CD4-positive, alpha-beta T cell treated with Interleukin-1 beta for 1 hour (primary cell): ENCODE measurements at places on chromosomes 7 and 10.

GRCh38 chr10:6778992-6779701 is 199.1 kb upstream of the PRKCQ start:
- DNase-seq = no peak

DNA sequence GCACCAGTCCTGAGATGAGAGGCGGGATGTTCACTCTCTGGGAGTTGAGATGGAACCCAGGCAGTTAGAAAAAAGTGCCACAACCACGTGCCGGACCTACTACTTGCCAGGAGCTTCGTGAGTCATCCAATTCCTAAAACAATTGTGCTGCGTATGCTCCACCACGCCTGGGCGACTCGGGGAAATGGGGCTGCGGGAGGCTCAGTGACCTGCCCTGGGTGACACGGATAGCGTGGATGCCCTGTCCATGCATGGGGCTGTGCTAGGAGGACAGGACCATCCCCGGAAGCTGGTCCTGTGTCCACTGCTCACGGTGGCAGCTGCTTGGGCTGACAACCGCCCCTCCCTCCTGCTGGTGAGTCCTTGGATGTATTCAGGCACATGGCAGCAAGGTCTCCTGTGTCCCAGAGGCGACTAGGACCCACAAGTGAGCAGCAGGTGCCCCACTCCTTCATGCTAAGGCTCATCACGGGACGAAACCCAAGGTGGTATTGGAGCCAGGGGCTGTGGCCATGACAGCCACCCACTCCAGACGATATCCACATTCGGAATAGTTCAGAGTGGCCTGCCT is 90.4 kb downstream of the BMS1 start:
- no peak for DNase-seq

DNA sequence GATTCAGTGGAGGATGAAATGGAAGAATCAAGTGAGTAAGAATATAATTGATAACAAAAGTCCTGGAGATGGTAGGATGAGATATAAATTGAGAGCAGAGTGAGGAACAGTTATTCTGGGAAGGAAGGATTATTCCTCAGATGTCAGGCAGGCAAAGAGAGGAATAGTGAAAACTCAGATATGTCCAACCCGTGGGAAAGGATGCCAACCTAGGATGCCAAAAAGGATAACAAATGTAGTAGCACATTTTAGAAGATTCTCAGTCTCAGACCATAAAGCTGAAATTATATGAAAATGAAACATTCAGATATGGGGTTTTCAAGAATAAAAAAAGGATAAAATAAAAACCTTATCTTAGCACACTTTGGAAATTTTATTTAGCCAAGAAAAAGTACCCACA is 131.1 kb downstream of the SEMA3C start:
- DNase-seq = no peak

GRCh38 chr10:2980791-2981360 is 86.5 kb upstream of the PFKP start:
- no peak for DNase-seq

DNA sequence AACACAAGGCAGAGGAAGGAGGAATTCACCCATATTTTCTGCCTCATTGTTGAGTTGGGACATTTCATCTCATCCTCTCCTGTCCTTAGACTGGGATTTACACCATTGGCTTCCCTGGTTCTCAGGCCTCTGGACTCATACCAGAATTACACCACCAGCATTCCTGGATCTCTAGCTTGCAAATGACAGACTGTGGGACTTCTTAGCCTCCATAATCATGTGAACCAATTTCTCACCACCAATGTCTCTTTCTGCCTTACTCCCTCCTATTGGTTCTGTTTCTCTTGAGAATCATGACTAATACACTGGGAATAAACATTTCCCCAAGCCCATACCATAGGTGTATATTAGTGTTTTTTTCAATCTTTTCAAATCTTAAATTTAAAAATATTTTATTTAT is 2.9 kb upstream of the ZNF33A start:
- no peak for DNase-seq

DNA sequence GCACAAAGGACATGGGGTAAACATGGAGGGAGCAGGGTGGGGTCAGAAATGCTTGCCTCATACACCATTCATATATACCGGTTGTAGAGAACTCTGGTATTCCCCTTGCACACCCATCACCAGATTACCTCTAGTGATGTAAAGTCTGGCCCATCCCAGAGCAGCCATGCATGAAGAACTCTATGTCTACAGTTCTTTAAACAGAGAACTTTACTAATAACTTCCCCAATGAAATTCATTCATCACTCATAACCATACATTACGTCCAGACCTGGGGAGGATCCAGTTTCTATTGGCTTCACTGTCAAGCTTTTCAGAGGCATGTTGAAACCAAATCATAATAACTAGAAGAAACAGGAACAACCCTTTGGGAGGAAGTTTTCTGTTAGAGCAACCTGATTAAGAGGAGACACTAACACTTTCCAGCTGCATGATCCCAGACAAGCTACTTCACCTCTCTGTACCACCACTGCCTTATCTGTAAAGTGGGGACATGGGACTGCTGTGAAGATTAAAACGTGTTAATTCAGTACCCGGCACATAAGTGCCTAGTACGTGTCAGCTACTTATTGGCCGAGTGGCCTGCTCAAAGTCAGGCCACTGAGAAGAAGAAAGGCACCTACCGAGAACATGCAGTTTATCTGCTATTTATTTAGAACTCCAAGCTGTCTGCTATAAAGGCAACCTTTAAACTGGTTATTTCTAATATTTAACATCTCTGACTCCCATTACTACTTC is 59.7 kb downstream of the IGF2BP3 start:
- DNase-seq = no peak

- no peak for DNase-seq
These were observed 81.0 kb upstream of the STK17A start for GRCh38 chr7:43501870-43502269.

DNA sequence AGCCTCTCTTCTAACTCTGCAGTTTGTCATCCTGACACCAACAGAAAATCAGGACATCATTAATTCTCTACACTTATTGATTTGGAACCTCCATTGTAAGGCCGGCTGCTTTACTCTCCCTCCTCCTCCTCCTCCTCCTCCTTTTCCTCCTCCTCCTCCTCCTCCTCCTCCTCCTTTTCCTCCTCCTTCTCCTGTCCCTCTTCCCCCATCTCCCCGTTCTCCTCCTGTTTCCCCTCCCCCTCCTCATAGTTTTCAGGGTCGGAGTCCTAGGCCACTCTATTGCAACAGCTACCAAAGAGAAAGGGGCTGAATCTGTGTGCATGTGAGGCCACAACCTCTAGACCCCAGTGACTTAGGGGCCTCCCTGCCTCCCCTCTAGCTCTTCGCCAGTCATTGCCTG is 136.1 kb downstream of the HECW1 start:
- no peak for DNase-seq

DNA sequence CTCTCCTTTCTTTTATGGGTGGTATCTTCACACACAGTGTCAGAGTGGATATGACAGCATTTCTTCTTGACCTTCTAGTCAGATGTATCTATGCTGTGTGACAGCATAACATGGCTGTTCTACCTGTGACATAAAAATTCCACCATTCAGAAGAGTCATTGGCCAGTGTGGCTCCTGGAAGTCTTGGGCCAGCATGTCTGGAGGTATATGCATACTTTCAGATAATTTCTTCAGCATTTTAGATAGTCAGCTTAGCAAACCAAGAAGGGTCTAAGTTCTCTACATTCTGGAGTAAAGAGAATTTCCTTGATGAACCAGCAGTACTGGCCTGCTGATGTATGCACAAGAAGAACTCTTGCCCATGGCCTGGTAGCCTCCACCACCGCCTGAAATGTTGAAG is 179.3 kb downstream of the BMPER start:
- DNase-seq = no peak

DNA sequence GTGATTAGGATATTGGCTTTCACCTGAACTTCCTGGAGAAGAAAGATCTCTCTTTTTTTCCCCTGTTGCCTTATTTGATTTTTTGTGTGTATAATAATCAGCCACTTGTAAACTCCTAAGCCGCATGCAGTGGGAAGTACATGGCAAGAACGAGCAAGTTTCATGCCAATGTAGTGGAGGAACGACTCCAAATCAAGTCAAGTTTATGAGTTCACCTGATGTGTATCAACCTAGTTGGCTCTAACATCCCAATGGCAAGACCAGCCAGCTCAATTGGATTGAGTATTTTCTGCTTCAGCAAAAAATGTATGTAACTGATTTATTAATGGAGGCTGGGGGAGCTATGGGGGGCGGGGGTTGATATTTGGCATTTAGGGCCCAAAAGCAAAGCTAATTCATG is 65.5 kb upstream of the LYZL1 start:
- no peak for DNase-seq

- DNase-seq = no peak
These were observed 176.5 kb upstream of the CCZ1B start for GRCh38 chr7:7002418-7003062.

DNA sequence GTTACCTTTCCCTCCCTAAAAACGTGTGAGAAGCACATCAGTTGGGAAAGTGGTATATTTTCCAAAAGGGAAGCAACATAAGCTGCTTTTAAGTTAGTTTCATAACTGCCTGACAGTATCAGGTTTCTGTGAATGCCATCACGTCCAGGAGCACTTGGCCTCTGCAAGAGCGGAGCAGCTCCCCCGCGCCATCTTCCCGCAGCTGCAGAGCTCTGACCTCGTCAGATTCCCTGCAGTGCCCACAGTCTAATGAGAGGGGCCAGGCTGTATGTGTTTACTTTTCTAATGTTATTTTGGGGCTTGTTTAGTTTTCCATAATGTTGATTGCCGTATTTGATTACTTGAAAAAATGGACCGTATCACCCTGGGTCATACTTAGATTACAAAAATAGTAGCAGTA is 74.2 kb downstream of the MGMT start:
- no peak for DNase-seq

DNA sequence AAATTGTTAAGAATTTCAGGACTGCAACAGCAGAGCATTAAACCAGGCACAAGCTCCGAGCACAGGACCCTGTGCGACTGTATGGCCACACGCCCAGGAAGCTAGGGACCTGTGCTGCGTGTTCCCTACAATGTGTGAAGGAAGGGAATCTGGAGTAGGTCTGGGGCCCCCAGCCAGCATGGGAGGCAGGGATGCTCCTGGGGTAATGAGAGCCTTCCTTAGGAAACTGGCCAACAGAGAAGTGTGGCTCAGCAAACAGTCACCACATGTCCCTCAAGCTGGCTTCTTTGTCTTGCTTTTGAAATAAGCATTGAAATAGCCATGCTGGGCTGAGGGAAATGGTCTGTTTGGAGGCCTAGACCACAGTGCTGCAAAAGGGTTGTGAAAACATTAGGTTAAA is 8.2 kb downstream of the BLNK start:
- DNase-seq = no peak

DNA sequence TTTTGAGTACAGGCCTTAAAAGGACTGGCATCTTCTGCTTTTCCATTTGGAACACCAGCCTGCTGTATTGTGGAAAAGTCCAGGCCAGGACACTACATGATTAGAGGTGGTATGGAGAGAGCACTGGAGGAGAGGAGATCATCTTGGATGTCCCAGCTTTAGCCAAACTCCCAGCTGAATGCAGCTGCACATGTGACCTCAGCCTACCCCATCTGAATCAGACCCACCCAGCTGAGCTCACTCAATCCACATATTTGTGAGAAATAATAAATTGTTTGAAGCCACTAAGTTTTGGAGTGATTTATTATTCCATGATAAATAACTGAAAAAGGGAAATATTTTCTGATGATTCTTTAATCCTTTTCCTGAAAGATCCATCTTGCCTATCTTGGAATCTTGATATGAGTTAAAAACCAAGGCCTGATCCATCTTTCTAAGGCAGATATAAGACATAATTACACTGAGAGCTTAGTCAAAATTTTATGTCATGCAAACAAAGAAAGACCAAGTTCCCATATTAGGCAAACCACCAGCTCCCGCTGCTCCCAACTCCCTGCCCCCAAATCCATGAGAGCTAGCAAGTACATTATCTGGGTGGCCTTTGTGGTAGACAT is 55.1 kb upstream of the TRIL start:
- no peak for DNase-seq

DNA sequence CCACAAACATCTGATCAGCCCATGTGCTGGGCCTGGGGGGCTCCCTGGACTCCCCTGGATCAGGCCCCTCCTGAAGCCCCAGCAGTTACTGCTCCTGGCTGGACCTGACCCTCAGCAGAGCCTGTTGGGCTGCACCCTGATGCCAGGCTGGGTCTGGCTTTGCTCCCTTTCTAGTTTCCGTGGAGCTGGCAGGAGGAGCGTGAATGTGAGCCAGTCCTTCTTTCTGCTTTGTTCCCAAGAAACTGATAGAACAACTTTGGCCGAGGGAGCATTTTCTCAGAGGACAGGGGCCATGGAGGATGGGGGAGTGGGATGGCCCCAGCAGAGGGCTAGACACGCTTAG is 128.2 kb downstream of the NEURL1 start:
- DNase-seq = no peak

- DNase-seq = no peak
These were observed 148.7 kb downstream of the C7orf25 start for GRCh38 chr7:42763137-42763551.

DNA sequence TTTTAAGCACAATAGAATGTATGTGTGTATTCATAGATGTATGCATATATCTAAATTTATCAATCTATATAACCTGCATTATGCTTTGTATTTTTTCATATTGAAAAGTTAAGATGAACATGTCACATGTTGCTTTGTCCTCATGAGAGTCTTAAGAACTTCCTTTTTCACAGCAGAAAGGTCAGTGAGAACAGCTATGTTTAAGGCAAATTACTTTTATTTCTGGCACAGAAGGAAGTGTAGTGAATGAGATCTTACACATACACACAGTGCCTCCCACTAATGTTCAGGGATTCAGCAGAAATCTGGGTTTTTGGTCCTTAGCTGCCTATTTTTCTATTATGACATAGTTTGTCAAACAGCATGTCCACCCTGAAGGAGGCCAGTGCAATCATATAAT is 134.8 kb downstream of the TMEM26 start:
- DNase-seq = no peak

DNA sequence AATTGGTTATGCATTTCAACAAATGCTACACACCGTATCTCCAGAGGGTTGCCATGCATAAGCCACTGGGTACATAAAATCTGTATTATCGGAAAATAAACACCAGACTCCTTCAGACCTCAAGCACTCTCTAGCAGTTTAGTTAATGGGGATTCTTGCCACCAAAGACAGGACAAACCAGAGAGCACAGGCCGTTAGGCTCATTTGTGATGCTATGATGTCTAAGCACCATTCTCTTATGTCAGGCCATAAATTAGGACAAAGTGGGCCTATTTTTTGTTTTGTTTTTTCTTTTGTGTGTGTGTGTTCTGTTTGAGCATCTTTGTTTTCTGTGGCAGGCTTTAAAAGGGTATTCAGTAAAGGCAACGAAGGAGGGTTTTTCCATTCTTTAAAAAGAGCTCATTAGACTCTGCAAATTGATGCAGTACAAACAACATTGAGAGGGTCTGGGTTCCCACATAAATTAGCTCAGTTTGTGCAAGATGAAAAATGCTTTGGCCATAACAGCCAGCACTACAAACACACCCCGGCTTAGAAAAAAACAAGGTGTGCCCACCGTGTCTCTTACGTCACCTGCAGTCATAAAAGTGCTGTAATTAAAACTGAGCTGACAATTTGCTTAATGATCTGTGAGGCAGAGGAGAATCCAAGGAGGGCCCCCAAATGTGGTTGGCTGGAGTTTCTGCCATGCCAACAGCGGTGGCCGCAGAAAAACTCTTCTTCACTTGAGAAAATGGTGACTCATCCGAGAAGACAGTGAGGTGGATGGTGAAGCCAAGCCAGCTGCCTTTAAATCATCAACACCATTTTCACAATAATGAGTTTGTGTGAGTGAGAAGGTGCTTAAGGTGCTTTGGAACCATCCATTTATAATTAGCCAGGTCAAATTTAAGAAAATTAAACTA is 297.9 kb downstream of the GATA3 start:
- no peak for DNase-seq

- DNase-seq = no peak
These were observed 57.5 kb upstream of the SHH start for GRCh38 chr7:155869784-155870076.
